ENCODE measurements at places on chromosomes 7 and 10.

GRCh38 chr10:28410420-28411135 lies 107.7 kb upstream of the MPP7 start:
- DNase-seq, result no peak

GRCh38 chr7:55113760-55114540 lies 95.1 kb downstream of the EGFR start:
- DNase-seq, result no peak

DNA sequence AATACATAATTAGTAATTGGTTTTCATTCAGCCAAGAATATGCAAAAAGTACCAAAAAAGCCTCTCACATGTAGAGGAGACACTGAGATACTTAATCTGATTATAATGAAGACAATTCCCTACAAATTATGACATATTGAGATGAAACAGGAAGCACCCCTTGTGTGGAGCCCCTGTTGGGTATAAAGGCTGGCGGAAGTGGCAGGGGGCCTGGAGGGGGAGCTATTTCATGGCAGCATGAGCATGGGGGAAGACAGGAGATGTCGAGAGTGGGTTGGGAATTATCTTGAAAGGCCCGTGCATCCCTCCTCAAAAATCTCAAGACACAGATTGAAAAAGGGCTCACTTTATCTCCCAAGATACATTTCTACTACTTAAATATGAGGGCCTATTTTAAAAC lies 96.9 kb downstream of the PIP4K2A start:
- no peak for DNase-seq

GRCh38 chr10:22002591-22003176 lies 846 bp downstream of the DNAJC1 start:
- peak; percentile 49 for DNase-seq

- no peak for DNase-seq
Observed at GRCh38 chr7:609365-609764, 89.7 kb upstream of the PDGFA start.

DNA sequence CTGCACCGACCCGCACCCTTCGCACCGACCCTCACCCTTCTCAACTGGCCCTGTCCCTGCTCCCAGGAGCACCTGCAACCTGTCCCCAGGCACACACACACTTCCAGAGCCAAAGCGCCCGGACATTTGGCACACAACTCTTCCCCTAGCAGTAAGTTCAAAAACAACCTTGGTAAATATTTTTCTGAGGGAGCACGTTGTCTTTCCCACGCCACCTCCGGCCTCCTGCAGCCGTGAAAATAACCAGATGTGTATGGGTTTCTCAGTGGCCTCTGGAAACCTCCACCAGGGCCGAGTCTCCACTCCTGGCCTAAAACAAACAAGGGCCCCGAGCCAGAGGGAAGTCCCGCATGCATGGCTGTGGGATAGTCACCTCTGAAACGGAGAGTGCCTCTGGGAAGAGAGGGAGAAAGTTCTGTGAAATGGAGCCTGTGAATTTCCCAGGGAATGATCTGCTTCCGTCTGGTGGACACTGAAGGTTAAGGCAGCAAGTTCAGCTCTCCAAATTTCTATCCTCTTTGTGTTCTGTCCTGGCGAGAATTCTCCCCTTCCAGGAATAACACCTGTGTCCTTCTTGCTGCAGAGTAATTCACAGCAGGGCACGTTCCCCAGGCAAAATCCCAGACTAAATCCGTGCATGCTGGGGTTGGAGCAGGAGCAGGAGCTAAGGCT lies 15.8 kb downstream of the PODXL start:
- no peak for DNase-seq

GRCh38 chr10:95542761-95543160 lies 18.4 kb downstream of the SORBS1 start:
- DNase-seq, result no peak
